GDM1 (cell line): ENCODE measurements at places on chromosomes 11 and 22.

DNA sequence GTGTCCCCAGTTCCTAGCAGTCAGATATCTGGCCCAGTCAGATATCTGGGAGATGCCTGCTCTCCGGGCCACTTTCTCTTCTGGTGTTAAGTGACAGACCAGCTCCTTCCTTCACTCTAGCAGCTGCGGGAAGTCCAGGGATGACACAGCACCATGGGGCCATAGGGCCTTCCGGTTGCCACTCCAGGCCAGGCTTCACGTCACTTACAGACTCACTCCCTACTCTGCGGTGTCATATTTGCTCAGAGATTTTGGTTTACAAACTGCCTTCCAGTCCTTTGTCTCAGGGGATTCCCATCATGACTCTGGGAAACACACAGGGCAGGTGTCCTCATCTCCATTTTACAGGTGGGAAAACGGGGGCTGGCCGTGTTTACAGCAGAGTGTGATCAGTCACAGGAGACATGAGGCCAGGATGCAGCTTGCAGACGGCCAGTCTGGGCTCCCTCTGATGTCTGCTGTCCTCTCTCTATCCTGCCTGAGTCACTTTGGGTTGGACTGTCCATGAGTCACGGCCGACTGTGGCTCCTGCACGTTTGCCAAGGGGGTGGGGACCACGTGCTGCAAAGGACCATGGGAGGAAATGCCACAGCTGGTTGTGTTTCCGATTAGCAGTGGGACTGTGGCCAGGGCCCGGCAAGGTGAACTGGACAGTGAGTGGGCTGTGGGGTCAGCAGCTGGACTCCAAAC lies 8.2 kb upstream of the TBC1D22A start:
- DNase-seq, result no peak

GRCh38 chr22:49183208-49183825 lies 644.4 kb downstream of the BRD1 start:
- no peak for DNase-seq

DNA sequence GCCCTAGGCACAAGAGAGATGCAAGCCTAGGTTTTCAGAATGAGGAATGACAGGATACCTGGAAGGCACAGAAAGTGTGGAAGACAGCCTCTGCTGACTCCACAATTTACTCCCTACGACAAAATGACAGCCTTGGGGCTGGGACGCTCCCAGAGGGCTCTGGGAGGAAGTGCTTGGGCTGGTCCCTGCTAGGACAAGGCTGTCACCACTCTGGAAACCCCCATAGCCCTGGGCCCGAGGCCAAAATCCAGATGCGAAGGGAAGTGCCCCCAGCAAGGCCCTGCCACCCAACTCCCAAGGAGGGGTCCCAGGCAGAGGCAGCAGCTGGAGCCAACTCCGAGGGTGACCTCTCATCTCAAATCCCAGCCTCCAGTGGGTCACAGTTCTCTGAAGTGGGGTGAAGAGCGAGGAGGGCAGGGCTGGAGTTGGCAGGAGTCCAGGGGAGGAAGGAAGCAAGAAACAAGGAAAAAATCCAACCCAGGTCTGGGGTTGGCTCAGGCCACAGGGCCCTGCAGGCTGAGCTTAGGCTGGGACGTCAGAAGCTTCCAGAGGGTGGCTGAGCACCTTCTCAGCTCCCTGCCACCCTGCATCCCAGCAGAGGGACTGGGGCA lies 6.3 kb upstream of the CDC42EP2 start:
- no peak for DNase-seq

- no peak for DNase-seq
Observed at GRCh38 chr11:65941720-65942310, 3.5 kb upstream of the TSGA10IP start.
